ENCODE measurements at places on chromosomes 5 and 9. TPM values are rescaled to one million over a fixed set of nuclear protein-coding genes. Genes with fewer than 3 reads are reported as not detected.
A peak's percentile ranks its signal among the peaks of the same experiment; 100 is the strongest.

- H3K36me3 ChIP-seq: no peaks in the 10 kb centered on the region
- no peaks in the 10 kb centered on the region for H3K4me1 ChIP-seq
- no peak for DNase-seq
- H3K27ac ChIP-seq: no peak overlapping the region
- no peaks in the 10 kb centered on the region for H3K27me3 ChIP-seq
These were observed 656.3 kb downstream of the PRELID2 start for GRCh38 chr5:145178641-145179523.

DNA sequence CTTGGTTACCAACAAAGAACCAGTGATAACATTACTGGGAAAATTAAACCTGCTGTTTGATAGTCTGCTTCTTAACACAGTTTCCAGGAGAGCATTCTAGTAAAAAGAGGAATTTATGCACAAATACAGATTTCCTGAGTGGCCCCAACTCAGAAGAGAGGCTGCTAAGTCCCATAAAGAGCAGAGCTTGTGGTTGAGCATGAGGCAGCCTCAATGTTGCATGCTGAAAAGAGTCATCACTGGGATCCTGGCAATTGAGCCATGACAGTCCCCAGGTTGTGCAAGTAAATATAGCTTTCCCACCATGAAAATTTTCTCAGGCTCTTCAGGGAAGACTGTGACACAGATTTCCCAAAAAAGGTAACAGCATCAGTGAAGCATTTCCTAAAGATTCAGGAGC is 47.5 kb upstream of the ADRB2 start:
- H3K27me3 ChIP-seq: no peaks in the 10 kb centered on the region
- no peak overlapping the region for H3K27ac ChIP-seq
- no peak overlapping the region for H3K4me3 ChIP-seq
- H3K4me1 ChIP-seq: no peaks in the 10 kb centered on the region
- H3K36me3 ChIP-seq: no peaks in the 10 kb centered on the region

DNA sequence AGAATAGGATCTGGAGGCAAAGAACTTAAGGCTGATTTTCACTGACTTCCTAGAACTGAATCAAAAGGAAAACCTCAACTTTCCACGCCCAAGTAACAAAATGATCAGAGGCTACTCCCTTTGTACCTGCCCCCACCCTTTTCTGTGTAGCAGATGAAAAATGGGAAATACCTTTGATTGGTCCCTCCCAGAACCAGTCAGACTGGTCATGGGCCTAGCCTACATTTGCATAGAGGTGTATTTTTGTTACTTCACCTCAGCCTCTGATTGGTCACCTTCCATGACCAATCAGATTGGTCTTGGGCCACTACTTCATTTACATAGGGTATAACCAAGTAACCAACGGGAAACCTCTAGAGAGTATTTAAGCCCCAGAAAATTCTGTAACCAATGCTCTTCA is 1553.5 kb upstream of the C9orf72 start:
- H3K4me1 ChIP-seq: no peaks in the 10 kb centered on the region
- no peaks in the 10 kb centered on the region for H3K27me3 ChIP-seq
- H3K4me3 ChIP-seq: no peak overlapping the region

DNA sequence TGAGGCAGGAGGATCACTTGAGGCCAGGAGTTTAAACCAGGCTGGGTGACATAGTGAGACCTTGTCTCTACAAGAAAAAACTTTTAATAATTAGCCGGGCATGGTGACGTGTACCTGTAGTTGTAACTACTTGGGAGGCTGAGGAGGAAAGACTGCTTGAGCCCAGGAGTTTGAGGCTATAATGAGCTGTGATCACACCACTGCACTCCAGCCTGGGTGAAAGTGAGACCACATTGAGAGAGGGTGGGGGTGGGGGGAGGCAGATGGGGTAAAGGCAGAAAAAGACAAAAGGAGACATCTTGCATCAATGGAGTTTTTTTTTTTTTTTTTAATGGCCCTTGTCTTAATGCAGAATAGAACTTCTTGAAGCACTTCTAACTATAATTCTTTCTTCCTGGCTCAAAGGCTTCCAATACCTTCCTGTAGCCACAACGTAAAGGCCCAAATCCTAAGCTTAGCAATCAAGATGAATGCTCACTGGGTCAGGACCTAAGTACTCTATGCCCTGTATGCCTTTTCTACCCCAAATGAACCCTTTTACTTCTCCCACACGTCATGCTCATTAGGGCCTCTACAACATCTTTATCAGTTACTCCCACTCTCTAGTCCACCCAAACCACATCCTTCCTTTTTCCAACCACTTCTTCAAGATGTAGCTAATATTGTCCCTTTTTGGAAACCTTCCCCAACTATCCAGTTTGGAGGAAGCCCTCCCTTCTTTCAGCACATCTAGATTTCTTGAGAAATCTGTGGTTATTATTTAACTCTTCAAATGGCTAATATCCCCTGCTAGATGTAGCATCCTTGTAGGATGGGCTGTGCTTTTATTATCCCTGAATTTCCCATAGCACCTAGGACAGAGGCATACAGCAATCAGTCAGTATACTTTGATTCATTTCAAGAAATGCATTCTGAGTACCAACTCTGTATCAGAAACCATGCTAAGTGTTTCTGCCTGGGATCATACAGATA is 40.8 kb downstream of the CSF2 start:
- DNase-seq: no peak
- no peaks in the 10 kb centered on the region for H3K27me3 ChIP-seq

- no peak for DNase-seq
- H3K27me3 ChIP-seq: no peaks in the 10 kb centered on the region
- H3K36me3 ChIP-seq: no peaks in the 10 kb centered on the region
- peaks cover 21% of the 10 kb centered on the region for H3K4me1 ChIP-seq
- H3K27ac ChIP-seq: peak overlapping the region; percentile 80
These were observed 21.9 kb downstream of the F2R start for GRCh38 chr5:76737846-76738245.

- H3K36me3 ChIP-seq: no peaks in the 10 kb centered on the region
- H3K4me3 ChIP-seq: no peak overlapping the region
- H3K4me1 ChIP-seq: no peaks in the 10 kb centered on the region
- no peaks in the 10 kb centered on the region for H3K27me3 ChIP-seq
These were observed 7.7 kb upstream of the ZCCHC10 start for GRCh38 chr5:133034064-133034463.

DNA sequence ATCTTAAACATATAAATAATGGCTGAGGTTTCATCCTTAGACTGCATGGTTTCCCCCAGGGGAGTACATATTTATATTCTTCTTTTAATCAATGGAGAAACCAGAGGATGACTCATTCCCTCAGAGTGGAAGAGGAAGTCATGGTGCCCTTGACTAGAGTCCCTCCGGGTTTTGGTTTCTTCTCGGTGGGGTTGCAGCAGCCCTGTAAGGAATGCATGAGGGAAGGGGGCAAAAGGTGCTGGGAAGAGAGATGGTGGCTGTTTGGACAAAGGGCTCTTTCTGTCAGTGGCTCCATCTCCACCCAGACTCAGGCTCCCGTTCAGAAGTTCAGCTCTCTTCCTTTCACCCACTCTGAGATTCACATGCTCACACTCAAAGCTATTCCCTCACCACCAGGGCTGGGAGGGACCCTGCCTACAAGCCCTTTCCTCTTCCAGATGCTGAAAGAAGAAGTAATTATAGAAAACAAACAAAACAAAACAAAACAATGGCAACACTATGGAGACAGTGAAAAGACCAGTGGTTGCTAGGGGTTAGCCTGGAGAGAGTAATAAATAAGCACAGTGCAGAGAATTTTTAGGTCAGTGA is 129.8 kb upstream of the IL12B start:
- no peak overlapping the region for H3K4me3 ChIP-seq
- no peak overlapping the region for H3K27ac ChIP-seq
- DNase-seq: no peak
- peaks cover 6% of the 10 kb centered on the region for H3K4me1 ChIP-seq
- H3K27me3 ChIP-seq: no peaks in the 10 kb centered on the region

DNA sequence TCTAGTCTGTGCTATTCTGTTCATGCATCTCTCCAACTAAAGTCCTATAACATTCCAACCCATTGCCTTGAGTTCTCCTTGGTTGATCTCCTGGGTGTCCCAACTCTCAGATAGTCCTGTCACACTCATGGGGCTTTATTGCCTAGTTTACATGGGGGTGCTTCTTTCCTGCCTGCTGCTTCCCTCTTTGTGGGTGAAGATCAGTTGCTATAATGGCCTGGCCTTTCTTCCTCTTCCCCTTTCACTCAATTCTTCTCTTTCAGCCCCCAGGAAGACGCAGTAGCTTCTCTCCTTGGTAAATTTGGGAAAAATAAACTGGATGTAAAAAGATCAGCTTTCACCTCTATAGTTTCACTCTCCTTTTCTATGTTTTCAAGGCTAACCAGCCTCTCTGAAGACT is 66.5 kb downstream of the PTCD2 start:
- H3K4me1 ChIP-seq: peaks cover 21% of the 10 kb centered on the region
- no peaks in the 10 kb centered on the region for H3K36me3 ChIP-seq
- H3K27ac ChIP-seq: no peak overlapping the region
- H3K27me3 ChIP-seq: no peaks in the 10 kb centered on the region

GRCh38 chr5:172473427-172473826 is 19.1 kb upstream of the SH3PXD2B start:
- no peaks in the 10 kb centered on the region for H3K4me1 ChIP-seq
- no peak overlapping the region for H3K4me3 ChIP-seq
- DNase-seq: no peak
- no peaks in the 10 kb centered on the region for H3K36me3 ChIP-seq

- no peaks in the 10 kb centered on the region for H3K4me1 ChIP-seq
- no peak for DNase-seq
- no peak overlapping the region for H3K4me3 ChIP-seq
- no peaks in the 10 kb centered on the region for H3K27me3 ChIP-seq
These were observed 164.2 kb downstream of the ICE1 start for GRCh38 chr5:5586721-5587120.

GRCh38 chr9:115126404-115126803 is 8.4 kb upstream of the TNC start:
- no peak for DNase-seq
- no peak overlapping the region for H3K27ac ChIP-seq
- no peaks in the 10 kb centered on the region for H3K36me3 ChIP-seq

DNA sequence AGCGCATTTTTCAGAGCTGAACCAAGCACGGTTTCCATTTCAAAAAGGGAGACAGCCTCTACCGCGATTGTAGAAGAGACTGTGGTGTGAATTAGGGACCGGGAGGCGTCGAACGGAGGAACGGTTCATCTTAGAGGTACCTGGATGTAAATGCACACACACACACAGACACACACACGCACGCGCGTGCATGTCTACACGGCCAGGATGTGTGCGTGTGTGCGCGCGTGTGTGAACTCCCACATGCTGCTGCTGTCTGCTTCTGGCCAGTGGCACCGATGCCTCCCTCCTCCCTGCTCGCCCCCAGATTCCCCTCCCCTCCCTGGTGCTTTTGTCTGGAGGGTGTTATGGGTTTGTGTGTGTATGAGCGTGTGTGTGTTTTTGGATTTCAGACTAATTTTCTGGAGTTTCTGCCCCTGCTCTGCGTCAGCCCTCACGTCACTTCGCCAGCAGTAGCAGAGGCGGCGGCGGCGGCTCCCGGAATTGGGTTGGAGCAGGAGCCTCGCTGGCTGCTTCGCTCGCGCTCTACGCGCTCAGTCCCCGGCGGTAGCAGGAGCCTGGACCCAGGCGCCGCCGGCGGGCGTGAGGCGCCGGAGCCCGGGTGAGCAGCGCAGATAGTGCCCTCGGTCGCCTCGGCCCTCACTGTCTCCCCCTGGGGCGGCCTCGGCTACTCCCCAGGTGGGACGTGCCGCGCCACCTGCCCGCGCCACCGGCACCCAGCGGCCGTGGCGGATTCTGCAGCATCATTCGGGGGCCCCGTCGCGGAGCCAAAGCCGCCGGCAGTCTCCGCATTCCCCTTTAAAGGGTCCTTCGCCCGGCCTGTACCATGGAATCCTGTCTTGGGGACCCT is at the start of gene NTRK2:
NTRK2 (plus strand) TSS at position 442 of the 850 bp plus-strand sequence. CDS start 1,020 bp downstream, outside the sequence.
- H3K27me3 ChIP-seq: peaks cover 31% of the 10 kb centered on the region
- H3K4me1 ChIP-seq: peaks cover 34% of the 10 kb centered on the region
- peak within 1 kb of the TSS; percentile 47 for H3K4me3 ChIP-seq
- no peaks in the 10 kb centered on the region for H3K36me3 ChIP-seq

DNA sequence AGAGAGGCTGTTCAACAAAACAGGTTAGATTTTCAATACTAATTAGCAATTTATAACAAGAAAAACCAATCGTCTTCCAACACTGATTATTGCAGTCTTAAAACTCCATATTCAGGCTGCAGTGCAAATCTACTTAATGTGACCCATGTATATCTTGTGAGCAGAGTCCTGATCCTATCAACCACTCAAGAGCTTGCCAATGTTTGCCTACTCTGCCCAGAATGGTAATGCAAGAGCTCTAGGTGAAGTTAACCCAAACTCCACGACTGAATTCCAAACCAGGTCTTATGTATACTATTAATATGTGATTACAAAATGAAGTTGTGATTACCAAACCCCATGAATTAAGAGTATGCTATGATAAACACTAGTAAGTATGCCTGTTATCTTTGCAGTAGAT is 17.1 kb downstream of the EFNA5 start:
- H3K4me1 ChIP-seq: no peaks in the 10 kb centered on the region
- DNase-seq: no peak
- H3K36me3 ChIP-seq: no peaks in the 10 kb centered on the region
- H3K27ac ChIP-seq: no peak overlapping the region
- H3K4me3 ChIP-seq: no peak overlapping the region
- H3K27me3 ChIP-seq: no peaks in the 10 kb centered on the region

DNA sequence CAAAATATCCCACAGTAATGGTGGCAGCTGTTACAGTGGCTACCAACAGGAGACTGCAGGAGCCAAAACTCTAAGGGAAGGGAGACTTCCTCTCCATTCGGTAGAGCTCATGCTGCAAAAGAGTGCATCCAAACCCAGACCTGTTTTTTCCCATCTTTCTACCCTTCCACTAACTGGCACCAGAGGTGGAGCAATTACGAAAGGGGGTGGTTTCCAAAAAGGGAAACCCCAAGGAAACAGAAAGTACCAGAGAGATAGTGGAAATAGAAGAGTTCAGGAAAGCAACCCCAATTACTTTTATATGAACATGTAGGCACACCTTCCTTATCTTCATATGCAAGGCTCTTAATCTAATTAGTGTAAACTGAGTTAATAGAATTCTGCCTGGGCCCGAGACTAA is 7.3 kb upstream of the WDR41 start:
- H3K27ac ChIP-seq: no peak overlapping the region
- no peaks in the 10 kb centered on the region for H3K4me1 ChIP-seq
- no peak overlapping the region for H3K4me3 ChIP-seq
- DNase-seq: no peak
- H3K27me3 ChIP-seq: peaks cover 8% of the 10 kb centered on the region

- H3K4me3 ChIP-seq: no peak overlapping the region
- H3K27ac ChIP-seq: no peak overlapping the region
- H3K36me3 ChIP-seq: no peaks in the 10 kb centered on the region
- no peaks in the 10 kb centered on the region for H3K27me3 ChIP-seq
- no peak for DNase-seq
These were observed 276.1 kb downstream of the TAF11L14 start for GRCh38 chr5:17910318-17910717.

The ASPN gene
- 3.2 TPM for polyA plus RNA-seq

The FOXI1 gene
- not detected for polyA plus RNA-seq

The RAB3C gene
- polyA plus RNA-seq: 0.22 TPM

The TMEM174 gene
- polyA plus RNA-seq: not detected

The SPATA31D4 gene
- not detected for polyA plus RNA-seq

The PMPCA gene
- 77.2 TPM for polyA plus RNA-seq

The SLC1A1 gene
- polyA plus RNA-seq: 3.5 TPM
